HS-5 (cell line): ENCODE measurements at places on chromosomes 3 and 15.

- DNase-seq: no peak
Measured at GRCh38 chr3:102329561-102329960, 105.3 kb upstream of the ZPLD1 start.

DNA sequence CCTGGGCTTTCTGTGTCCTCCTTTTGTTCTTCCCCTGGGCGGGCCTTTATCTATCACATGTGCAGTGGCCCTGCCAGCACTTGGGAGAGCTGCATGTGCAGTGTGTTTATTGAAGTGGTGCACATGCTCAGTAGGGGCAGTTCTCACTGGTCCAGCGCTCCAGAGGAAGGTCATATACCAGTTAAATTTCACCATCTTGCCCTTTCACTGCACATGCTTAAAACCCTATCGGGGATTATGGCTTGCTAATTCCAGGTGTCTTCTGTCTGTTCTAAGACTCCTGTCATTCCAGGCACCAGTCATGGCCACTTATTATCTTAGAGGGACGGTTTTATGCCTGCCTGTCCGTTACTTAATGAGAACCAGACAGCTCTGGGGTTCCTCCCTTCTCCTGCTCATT lies 52.2 kb downstream of the ROPN1B start:
- no peak for DNase-seq

- peak; percentile 35 for DNase-seq
Measured at GRCh38 chr3:180319461-180319860, 282.5 kb upstream of the TTC14 start.

GRCh38 chr3:114128231-114128630 lies 50.6 kb downstream of the DRD3 start:
- no peak for DNase-seq

DNA sequence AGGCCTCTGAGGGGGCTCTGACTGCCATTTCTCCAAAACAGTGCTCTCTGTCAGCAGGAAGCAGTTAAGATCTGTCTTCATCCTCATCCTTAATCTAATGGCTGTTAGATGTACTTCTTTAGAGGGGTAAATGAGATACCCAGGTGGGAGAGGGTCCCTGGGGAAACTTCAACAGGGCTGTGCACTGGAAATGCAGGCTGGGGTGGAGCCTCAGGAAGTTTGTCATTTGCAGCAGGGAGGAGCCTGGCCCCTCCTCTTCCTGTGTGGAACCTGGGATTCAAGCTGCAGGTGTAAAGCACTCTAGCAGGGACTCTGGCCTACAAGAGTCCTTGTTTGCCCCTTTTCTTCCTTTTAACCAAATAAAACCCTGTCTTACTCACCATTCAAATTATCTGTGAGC lies 1173.6 kb downstream of the OTOL1 start:
- no peak for DNase-seq

DNA sequence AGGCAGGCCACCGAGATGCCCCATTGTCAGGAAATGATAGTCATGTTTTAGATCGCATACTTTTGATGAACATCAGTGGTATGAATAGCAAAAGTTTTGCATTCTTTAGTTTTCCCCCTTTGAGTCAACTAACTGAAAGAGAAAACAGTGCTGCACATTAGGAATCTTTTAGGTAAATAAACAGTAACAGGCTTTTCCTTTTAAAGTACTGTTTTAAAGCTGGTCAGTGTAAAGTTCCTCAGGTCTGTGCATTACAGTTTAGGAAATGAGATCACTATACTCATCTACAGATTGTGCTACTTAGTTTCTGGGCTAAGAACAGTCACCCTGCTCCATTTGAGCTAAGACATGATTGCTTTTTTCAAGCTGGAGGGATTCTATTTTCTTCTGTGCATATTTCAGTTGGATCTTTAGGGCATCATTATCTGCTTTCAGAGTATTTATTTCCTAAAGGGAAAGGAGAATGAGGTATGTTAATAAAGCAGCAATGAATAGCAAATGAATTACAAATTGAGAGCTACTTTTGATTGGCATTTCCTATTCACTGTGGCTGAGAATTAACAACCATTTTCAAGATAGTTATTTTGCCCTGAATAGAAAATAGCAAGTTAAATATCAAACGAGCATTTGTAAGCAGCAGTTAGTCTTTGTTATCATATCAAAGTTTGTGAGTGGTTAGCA lies 36.5 kb downstream of the FAM98B start:
- DNase-seq: peak; percentile 11

DNA sequence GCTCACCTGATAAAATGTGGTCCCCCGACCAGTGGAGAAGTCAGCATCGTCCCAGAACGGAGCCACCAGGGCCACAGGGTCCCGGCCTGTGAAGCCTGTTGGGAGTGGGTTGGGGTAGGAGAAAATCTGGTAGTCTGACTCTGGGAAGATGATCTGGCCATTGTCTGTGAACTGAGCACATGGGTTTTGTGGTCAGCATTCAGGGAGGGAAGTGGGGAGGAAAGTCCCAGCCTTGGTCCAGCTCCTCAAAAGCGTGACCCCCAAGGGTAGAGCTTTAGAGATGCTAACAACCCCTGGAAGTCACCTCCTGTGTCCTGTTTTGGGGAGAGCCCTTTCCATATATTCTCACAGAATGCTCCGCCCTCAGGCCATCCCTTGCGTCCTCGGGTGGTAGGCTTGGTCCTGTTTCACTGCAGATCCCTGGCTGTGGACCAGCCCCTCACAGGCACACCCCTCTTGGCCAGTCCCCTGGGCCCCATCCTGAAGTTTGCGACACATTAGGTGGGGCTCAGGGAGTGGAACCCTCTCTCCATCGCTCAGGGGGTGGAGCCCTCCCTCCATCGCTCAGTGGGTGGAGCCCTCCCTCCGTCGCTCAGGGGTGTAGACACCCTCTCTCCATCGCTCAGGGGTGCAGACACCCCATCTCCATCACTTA lies 40.0 kb downstream of the MUC4 start:
- no peak for DNase-seq

DNA sequence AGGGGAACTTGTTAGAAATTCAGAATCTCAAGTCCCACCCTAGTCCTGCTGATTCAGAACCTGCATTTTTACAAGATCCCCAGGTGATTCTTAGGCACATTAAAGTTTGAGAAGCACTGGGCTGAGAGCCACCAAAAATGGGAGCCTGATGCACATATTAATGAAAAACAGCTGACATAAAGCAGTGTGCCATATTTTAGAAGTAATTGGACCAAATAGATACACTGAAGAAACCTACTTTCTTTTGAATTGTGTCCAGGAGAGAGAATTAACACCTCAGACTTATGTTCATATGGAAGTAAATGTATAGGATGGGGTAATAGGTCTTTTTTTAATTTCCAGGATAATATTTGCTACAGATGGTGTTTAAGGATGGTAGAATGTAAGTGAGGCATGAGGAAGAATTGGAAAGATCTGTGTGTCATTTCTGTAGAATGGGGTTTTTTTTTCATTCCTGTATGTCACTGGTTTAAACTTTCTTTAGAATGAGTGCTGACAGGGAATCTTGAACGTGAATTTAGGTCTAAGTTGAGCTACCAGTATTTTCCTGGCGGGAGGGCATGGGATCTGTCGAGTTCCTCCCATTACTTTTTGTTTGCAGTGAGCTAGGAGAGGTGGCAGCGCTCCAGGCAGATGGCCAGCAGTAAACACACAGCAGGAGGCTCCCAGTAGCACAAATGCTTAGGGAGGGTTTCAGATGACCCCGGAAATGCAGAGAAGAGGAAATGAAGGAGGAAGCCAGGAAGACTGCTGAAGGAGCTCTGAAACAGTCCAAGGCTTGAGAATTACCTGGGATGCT lies 185.6 kb downstream of the PLCL2 start:
- DNase-seq: no peak

DNA sequence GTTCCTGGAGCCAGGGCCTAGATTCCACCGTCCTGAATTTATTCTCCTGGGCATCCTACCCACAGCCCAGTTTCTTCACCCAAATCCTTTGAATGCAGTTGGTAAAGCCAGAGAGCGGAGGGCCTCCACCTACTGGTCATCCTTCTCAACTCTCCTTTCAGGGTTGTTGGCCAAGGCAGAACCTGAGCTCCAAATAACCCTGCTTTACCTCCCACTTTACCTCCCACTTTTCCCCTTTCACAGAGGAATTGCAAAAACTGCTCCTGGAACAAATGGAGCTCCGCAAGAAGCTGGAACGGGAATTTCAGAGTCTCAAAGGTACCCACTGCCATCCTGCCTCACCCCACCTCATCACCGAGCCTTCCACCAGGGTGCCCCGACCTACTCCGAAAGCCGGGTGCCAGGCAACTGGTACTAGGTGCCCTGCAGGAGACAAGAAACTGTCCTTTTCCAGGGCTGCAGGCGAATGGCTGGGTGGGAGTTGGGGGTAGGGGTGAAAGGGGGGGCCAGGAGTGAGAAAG lies 6.8 kb downstream of the SKOR1 start:
- no peak for DNase-seq

- DNase-seq: no peak
Measured at GRCh38 chr3:174873832-174874657, 14.9 kb downstream of the NAALADL2 start.

DNA sequence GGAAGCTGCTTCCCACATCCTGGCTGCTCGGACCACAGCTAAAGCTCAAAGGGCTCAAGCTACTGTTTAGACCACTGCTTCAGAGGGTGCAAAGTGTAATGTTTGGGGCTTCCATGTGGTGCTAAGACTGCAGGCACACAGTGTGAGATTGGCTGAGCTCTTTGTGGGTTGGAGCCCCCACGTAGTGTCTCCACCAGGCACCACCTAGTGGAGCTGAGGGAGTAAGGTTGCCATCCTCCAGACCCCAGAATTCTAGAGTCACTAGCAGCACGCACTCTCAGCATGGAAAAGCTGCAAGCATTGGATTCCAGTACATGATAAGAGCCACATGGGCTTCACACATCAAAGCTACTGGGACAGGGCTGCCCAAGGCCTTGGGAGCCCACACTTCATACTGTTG lies 9.3 kb downstream of the MKRN3 start:
- no peak for DNase-seq

DNA sequence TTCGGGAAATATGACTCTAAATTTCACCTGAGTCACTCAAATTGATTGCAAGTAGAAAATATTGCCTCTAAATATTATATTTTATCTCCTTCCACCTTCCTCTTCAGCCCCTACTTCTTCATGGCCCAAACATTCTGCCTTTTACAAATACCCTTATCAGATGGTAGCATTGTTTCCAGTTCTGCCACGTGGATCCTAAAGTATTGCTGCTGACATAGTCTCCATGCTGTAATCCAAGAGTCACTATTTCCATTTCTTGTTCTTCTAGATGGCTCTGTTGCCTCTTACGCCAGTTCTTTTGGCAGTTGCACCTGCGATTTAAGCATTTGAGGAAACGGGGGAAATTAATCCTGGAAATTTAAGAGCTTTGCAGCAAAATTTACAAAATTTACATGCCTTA lies 13.6 kb downstream of the LMOD3 start:
- no peak for DNase-seq

DNA sequence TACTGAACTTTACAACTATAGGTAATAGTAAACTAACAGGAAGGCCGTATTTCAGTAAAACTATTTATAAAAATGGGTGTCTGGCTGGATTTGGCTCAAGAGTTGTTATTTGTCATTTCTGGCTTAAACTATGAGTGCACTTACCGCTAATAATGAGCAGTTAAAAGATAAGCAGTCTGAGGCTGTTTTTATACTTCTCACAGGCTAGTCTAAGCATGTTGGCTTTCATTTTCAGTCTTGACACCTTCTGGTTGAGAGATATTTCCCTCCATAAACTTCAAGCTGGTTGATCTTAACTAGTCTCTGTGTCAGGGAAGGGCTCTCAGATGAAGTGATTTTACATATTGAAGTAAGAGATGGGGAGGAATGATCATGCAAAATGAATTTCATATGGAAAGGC lies 96.1 kb downstream of the RSRC1 start:
- DNase-seq: no peak

- DNase-seq: no peak
Measured at GRCh38 chr15:100669260-100669659, 66.9 kb downstream of the ASB7 start.

DNA sequence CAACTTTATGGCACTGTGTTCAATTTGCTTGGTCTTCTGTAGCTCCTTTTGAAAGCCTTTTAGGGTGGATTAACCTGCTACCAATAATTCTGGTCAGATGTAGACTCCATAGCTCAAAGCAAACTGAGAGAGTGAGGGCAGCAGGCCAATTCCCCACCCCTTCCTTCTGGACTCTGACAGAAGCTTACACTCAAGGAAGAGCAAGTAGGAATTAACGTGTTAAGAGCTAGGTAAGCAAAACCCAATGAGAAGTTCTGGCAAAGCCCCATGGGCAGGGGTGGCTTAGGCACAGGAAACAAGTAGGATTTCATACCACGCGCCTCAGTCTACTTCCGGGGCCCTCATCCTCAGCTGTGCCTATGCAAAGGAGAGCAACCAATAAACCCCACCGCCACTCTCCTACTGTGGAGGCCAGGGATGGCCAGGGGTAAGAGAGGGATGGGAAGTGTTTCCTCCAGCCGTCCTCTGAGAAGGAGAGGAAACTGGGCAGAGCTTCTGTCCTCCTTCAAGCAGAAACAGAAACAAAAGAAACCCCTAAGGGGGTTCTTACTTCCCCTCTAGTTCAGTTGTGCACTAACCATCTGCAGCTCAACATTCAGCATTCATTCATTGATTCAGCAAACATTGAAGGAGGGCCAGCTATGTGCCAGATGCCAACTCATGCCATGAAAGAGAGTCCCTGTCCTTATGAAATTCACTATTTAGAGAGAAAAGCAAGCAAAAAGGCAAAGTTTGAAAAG lies 12.6 kb downstream of the CCR5 start:
- no peak for DNase-seq

GRCh38 chr15:70703096-70703878 lies 60.1 kb downstream of the UACA start:
- DNase-seq: no peak

GRCh38 chr3:101722394-101723173 lies 1.8 kb upstream of the CEP97 start:
- no peak for DNase-seq
